ENCODE measurements at places on chromosomes 6 and 20. TPM values are rescaled to one million over a fixed set of nuclear protein-coding genes. Genes with fewer than 3 reads are reported as not detected.

DNA sequence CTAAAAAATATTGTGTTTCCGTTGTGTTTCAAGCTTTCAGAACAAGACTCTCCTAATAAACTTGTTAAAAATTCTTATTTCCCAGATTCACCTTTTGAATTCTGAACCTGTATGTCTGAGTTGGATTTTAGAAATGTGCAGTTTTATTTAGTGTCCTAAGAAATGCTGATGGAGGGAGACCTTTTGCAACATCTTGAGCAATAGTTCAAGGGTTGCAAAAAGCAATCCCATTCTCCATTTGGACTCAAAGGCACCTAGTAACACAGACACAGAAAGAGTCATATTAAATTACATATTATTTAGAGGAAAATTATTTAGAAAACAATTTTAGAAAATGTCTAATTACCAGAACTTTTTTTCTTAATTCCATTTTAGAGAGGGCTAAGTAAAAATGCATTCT lies 448.5 kb downstream of the FRK start:
- DNase-seq = no peak

- DNase-seq = no peak
Observed at GRCh38 chr6:15389084-15389764, 143.4 kb downstream of the JARID2 start.

- no peak for DNase-seq
Observed at GRCh38 chr6:55895972-55896730, 20.8 kb upstream of the BMP5 start.

DNA sequence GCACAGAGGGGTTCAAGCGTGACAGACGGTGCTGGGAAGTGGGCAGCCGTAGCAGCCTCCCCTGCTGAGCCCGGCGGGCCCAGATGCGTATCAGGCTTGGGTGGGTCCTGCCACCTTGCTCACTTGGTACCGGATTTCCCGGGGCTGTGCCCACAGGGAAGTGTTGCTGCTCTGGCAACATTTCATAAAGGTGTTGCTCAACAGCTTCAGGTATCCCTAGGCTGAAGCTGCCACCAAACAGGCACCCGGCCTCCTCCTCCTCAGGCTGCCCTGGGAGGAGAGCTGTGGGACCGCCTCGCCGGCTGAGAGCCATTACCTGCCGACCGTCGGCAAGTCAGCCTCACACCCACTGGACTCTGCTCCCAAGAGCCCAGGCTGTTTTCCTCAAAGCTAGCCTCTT lies 11.5 kb downstream of the PSMG4 start:
- DNase-seq = no peak

DNA sequence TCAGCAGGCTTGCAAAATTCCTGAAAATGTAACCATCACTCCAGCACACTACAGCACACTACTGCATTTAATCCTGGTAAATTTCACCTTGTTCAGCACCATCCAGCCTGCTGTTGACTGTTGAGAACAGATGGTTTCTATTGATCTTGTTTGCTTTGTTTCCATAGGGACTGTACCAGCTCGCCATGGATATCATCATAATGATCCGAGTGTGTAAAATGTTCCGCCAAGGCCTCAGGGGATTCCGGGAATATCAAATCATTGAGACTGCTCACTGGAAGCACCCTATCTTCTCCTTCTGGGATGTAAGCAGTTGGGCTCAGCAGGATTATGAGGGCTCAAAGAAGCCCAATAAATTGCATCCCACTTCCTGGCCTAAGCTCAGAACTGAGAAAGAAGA lies 4.1 kb downstream of the CNBD2 start:
- no peak for DNase-seq

GRCh38 chr6:115544765-115545671 lies 515.7 kb downstream of the FRK start:
- no peak for DNase-seq

- no peak for DNase-seq
Observed at GRCh38 chr6:152532556-152533422, 104.4 kb downstream of the SYNE1 start.

GRCh38 chr20:3753098-3753497 lies 14.5 kb downstream of the ADISSP start:
- DNase-seq = no peak

DNA sequence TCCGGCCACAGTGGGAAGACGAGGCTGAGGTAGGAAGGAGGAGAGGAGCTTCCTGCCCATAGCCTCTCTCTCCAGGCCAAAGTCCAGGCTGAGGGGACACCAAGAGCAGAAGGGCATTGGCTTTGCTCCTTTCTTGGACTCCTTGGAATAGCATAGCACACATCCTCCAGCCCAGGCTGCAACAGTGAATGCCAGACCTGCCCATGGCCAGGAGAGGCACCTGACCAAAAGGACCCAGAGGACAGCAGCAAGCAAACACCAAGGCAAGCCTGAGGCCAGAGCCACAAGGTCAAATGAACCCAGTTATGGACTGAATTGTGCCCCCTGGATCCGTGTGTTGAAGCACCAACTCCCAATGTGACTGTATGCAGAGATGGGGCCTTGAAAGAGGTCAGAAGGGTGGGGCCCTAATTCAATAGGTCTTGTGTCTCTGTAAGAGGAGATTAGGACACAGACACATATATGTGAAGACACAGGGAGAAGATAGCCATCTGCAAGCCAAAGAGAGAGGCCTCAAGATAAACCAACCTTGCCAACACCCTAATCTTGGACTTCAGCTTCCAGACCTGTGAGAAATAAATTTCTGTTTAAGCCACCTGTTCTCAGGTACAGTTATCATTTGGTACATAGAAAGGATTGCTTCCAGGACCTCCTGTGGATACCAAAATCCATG lies 126.5 kb upstream of the NXT1 start:
- DNase-seq = no peak

GRCh38 chr6:53263917-53264316 lies 84.8 kb downstream of the ELOVL5 start:
- DNase-seq = no peak

- no peak for DNase-seq
Observed at GRCh38 chr20:1190847-1191246, 6.1 kb upstream of the TMEM74B start.

GRCh38 chr6:10101551-10102252 lies 313.2 kb downstream of the TFAP2A start:
- no peak for DNase-seq

DNA sequence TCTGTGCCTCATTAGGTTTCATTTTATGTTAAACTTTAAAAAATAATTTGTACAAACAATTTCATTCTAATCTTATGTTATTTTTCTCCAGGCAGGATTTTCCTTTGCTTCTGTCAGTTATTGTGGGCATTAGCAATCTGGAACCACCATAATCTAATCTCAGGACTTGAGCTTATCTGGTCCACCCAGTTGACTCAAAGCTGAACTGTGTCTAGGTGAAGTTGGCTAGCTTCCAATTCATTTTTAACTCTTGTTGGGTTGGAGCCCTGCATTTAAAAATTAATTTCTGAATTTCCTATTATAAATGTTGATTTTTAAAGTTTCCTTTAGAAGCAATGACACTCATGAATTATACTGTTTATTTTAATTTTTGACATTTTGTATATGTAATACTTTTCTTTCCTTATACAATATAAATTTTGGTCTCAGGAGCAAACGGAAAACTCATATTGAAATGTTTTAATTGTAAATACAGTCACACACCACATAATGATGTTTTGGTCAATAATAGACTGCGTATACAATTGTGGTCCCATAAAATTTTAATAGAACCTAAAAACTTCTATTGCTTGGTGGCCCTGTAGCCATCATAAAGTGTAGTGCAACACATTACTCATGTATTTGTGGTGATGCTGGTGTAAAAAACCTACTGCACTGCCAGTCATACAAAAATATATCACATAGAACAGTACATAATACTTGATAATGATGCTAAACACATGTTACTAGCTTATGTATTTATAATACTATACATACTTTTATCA lies 121.3 kb downstream of the CLVS2 start:
- no peak for DNase-seq

FABP7 gene
- total RNA-seq = not detected

MRPS10 gene
- 28.5 TPM for total RNA-seq
